ENCODE measurements at places on chromosomes 11 and 22. TPM values are rescaled to one million over a fixed set of nuclear protein-coding genes. Genes with fewer than 3 reads are reported as not detected.

GRCh38 chr22:42294034-42294985 lies 23.9 kb upstream of the TCF20 start:
- H3K36me3 ChIP-seq = no peaks in the 10 kb centered on the region
- no peak for DNase-seq
- H3K4me3 ChIP-seq = no peak overlapping the region
- H3K4me1 ChIP-seq = peaks cover 29% of the 10 kb centered on the region
- H3K27me3 ChIP-seq = peaks cover 12% of the 10 kb centered on the region

GRCh38 chr11:30774496-30775232 lies 188.5 kb upstream of the MPPED2 start:
- H3K4me3 ChIP-seq = no peak overlapping the region
- DNase-seq = peak; percentile 43
- H3K27ac ChIP-seq = no peak overlapping the region
- H3K27me3 ChIP-seq = peaks cover 3% of the 10 kb centered on the region
- H3K36me3 ChIP-seq = no peaks in the 10 kb centered on the region

OSBP2 gene
- total RNA-seq = 18.3 TPM

DNA sequence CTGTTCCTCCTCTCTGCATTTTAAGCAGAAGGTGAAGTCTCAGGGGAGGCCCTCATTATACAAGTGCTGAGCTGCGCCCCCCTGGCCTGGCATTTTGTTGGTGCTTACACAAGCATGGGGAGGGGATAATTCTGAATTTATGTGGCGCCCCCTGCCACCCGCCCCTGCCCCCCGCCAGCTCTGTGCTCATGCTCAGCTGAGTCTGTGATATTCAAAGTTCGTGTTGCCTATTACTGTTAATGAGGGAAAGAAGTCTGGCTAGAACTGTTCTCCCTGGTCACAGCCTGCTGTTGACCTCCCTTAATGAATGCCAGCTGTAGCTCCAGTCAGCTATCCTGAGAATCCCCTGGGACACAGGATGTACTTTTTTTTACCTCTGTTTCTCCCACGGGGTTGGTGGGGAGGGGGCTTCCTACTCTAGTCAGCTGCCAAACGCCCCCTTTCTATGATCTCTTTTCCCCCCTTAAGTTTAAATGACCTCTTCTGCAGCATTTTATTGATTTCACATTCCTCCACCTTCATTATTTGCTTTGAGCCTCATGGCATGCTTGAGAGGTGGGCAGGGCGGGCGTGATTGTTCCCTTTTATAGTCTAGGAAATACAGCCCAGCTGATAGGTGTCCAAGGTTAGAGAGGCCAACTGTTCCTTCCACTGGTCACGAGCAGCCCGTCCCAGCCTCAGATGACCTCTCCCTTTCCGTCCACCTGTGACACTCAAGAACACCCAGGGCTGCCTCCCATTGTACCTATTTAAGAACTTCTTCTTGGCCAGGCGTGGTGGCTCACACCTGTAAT lies 12.2 kb downstream of the USP2 start:
- peak overlapping the region; percentile 61 for H3K4me3 ChIP-seq
- H3K4me1 ChIP-seq = peaks cover 40% of the 10 kb centered on the region
- no peak for DNase-seq
- H3K27me3 ChIP-seq = peaks cover 14% of the 10 kb centered on the region
- no peaks in the 10 kb centered on the region for H3K36me3 ChIP-seq

DNA sequence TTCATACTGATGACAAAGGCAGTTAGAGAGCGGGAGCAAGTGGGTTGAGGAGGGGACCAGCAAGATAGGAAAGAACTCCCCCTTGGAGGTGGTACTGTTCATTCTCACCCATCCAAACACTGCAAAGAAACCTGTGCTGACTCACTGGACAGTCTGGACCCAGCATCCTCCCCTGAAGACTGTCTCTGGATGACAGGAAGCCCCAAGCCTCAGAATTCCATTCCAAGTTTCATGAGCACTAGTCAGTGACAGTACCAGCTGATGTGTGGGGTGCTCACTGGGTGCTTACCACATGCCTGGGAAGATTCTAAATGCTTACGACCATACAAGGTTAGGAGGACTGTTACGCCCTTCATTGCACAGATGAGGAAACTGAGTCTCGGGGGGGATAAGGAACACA lies 160.9 kb downstream of the IGLL1 start:
- no peak for DNase-seq
- no peak overlapping the region for H3K27ac ChIP-seq
- peaks cover 10% of the 10 kb centered on the region for H3K4me1 ChIP-seq
- peaks cover 8% of the 10 kb centered on the region for H3K27me3 ChIP-seq
- no peak overlapping the region for H3K4me3 ChIP-seq
- H3K36me3 ChIP-seq = no peaks in the 10 kb centered on the region

- DNase-seq = no peak
- no peaks in the 10 kb centered on the region for H3K36me3 ChIP-seq
- H3K4me1 ChIP-seq = peaks cover 14% of the 10 kb centered on the region
- H3K27me3 ChIP-seq = peaks cover 14% of the 10 kb centered on the region
- no peak overlapping the region for H3K27ac ChIP-seq
- no peak overlapping the region for H3K4me3 ChIP-seq
Observed at GRCh38 chr11:72706579-72706978, 32.4 kb upstream of the PDE2A start.

OR10AG1 gene
- not detected for total RNA-seq

IGHMBP2 gene
- 30.8 TPM for total RNA-seq

GRCh38 chr22:36608987-36609386 lies 80.0 kb upstream of the EIF3D start:
- peaks cover 31% of the 10 kb centered on the region for H3K4me1 ChIP-seq
- peaks cover 3% of the 10 kb centered on the region for H3K27me3 ChIP-seq
- peaks cover 11% of the 10 kb centered on the region for H3K36me3 ChIP-seq

- peaks cover 9% of the 10 kb centered on the region for H3K27me3 ChIP-seq
- no peak overlapping the region for H3K27ac ChIP-seq
- no peak overlapping the region for H3K4me3 ChIP-seq
Observed at GRCh38 chr11:117535201-117535849, 207.7 kb downstream of the CEP164 start.

GRCh38 chr11:38005597-38005996 lies 1407.6 kb upstream of the RAG2 start:
- H3K27me3 ChIP-seq = no peaks in the 10 kb centered on the region
- no peaks in the 10 kb centered on the region for H3K4me1 ChIP-seq
- no peaks in the 10 kb centered on the region for H3K36me3 ChIP-seq
- H3K27ac ChIP-seq = no peak overlapping the region
- H3K4me3 ChIP-seq = no peak overlapping the region

GRCh38 chr22:21455334-21456089 lies 11.7 kb upstream of the TMEM191C start:
- H3K36me3 ChIP-seq = no peaks in the 10 kb centered on the region
- peaks cover 18% of the 10 kb centered on the region for H3K4me1 ChIP-seq
- H3K4me3 ChIP-seq = no peak overlapping the region
- no peak for DNase-seq

DNA sequence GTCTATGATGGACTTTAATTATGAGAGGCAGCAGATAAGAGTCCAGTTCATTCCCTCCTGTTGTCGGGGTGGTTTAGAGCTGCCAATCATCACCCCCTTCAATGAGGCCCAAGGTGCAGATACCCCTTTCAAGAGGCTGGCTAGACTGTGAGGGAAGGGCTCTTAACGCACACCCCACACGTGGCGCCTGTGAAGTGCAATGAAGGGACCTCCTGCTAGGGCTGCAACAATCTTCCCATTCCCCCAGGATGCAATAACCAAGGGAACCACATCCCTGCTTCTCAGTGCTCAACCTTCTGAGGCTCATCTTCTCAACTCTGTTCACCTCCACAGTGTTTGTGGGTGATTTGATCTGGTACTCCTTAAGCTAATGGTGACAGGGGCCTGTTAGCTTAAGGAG lies 19.0 kb downstream of the TENM4 start:
- DNase-seq = no peak
- H3K36me3 ChIP-seq = peaks cover 1% of the 10 kb centered on the region
- peaks cover 33% of the 10 kb centered on the region for H3K4me1 ChIP-seq
- H3K27me3 ChIP-seq = no peaks in the 10 kb centered on the region

GRCh38 chr11:117481885-117482284 lies 154.2 kb downstream of the CEP164 start:
- H3K4me1 ChIP-seq = peaks cover 9% of the 10 kb centered on the region
- H3K4me3 ChIP-seq = no peak overlapping the region
- DNase-seq = no peak
- no peak overlapping the region for H3K27ac ChIP-seq
- H3K27me3 ChIP-seq = no peaks in the 10 kb centered on the region

- H3K4me3 ChIP-seq = peak overlapping the region; percentile 89
- H3K4me1 ChIP-seq = peaks cover 7% of the 10 kb centered on the region
- peak; percentile 38 for DNase-seq
- H3K36me3 ChIP-seq = no peaks in the 10 kb centered on the region
- H3K27ac ChIP-seq = peak overlapping the region; percentile 100
Observed at GRCh38 chr11:118792570-118793124, 1.7 kb upstream of the DDX6 start.

GRCh38 chr11:106961048-106961447 lies 57.2 kb downstream of the GUCY1A2 start:
- H3K27me3 ChIP-seq = peaks cover 2% of the 10 kb centered on the region
- H3K4me3 ChIP-seq = no peak overlapping the region
- H3K36me3 ChIP-seq = peaks cover 5% of the 10 kb centered on the region
- DNase-seq = no peak
- H3K27ac ChIP-seq = no peak overlapping the region

HPX gene
- 9.6 TPM for total RNA-seq

DNA sequence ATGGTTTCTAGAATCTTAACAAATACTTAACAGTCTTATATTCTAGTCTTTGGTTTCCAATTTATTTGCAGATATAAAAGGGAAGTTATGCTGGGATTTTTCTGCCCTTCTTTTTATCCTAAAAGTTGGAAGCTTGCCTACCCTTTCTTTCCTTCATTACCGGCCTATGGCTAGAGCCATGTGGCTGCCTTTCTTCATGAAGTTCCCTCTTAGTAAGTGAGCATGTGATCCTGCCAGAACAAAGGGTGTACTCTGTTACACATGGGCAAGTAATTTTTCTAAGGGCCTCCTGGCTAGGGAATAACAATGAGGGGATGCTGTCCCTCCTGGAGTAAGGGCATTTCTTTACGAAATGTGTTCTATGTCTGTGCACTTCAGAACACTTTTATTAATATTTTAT lies 252.1 kb upstream of the PITPNB start:
- no peak overlapping the region for H3K27ac ChIP-seq
- peaks cover 7% of the 10 kb centered on the region for H3K36me3 ChIP-seq
- H3K4me3 ChIP-seq = no peak overlapping the region
- peaks cover 6% of the 10 kb centered on the region for H3K27me3 ChIP-seq
- DNase-seq = no peak

MS4A8 gene
- total RNA-seq = not detected

DNA sequence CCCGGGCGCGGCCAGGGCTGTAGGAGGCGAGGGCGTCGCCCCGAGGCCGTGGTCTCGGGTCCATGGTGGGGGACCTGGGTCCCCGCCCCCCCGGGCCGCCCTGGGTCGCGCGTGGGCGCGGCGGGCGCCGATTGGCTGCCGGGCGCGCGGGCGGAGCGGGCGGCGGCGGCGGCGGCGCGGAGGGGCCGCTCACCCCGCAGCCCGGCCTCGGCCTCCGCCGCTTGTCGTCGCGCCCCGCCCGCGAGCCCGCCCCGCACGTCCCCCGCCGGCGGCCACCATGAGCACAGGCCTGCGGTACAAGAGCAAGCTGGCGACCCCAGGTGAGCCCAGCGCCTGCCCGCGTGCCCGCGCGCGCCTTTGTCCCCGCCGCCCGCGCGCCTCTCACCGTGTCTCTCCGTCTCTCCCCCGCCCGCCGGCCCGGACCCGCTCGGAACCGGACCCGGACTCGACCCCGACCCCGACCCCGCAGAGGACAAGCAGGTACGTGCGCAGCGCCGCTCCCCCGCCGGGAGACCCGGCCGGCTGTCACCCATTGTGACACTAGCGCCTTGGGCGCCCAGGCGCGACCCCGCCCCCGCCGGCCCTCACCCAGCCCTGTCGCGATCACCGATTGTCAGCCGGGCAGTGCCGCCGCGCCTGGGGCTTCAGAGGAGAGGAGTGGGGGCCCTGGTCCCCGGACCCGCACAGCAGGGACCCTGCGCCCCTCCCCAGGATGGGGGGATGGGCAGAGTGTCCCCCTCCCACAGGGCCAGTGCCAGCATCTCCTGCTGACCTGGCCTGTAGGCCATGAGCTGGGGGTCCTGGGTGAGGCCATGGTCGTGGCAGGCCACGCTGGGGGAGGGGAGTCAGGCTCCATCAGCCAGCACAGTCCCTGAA lies at the start of gene SEPTIN5:
Gene SEPTIN5 (plus strand): TSS at position 192 of the 876 bp plus-strand sequence. CDS start 86 bp downstream, at position 278.
- H3K36me3 ChIP-seq = no peaks in the 10 kb centered on the region
- peaks cover 20% of the 10 kb centered on the region for H3K27me3 ChIP-seq
- peak; percentile 66 for DNase-seq
- H3K4me1 ChIP-seq = peaks cover 7% of the 10 kb centered on the region

- H3K27ac ChIP-seq = no peak overlapping the region
- DNase-seq = peak; percentile 89
- no peaks in the 10 kb centered on the region for H3K36me3 ChIP-seq
- H3K4me3 ChIP-seq = peak overlapping the region; percentile 76
- peaks cover 5% of the 10 kb centered on the region for H3K4me1 ChIP-seq
Observed at GRCh38 chr11:17389211-17389956, 925 bp upstream of the KCNJ11 start.

DNA sequence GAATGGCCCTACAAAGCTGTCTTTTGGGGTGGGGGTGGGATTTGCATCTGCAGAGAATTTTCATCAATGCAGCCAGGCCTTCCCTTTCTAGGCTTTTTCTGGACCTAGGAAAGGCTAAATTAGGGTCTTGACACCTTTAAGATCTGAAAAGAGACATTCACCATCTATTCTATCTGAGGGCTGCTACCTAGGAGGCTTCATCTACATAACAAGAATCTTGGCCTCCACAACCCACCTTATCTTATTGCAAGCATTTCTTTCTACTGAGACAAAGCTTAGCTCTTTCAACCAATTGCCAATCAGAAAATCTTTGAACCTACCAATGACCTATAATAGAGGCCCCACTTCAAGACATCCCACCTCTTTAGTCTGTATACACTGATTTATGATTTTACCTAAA lies 20.7 kb upstream of the INCENP start:
- no peaks in the 10 kb centered on the region for H3K36me3 ChIP-seq
- no peak for DNase-seq
- H3K4me3 ChIP-seq = no peak overlapping the region
- H3K27me3 ChIP-seq = no peaks in the 10 kb centered on the region
- H3K27ac ChIP-seq = no peak overlapping the region
- H3K4me1 ChIP-seq = no peaks in the 10 kb centered on the region

- no peak for DNase-seq
- no peaks in the 10 kb centered on the region for H3K27me3 ChIP-seq
- H3K4me1 ChIP-seq = no peaks in the 10 kb centered on the region
Observed at GRCh38 chr11:58628446-58628845, 6.0 kb downstream of the CNTF start.

- peaks cover 9% of the 10 kb centered on the region for H3K27me3 ChIP-seq
- peaks cover 3% of the 10 kb centered on the region for H3K4me1 ChIP-seq
- peaks cover 5% of the 10 kb centered on the region for H3K36me3 ChIP-seq
- no peak overlapping the region for H3K27ac ChIP-seq
- H3K4me3 ChIP-seq = no peak overlapping the region
- no peak for DNase-seq
Observed at GRCh38 chr11:69377029-69377952, 83.3 kb downstream of the MYEOV start.

MMP1 gene
- not detected for total RNA-seq

- no peak overlapping the region for H3K4me3 ChIP-seq
- H3K4me1 ChIP-seq = no peaks in the 10 kb centered on the region
- no peak for DNase-seq
- no peaks in the 10 kb centered on the region for H3K36me3 ChIP-seq
Observed at GRCh38 chr11:34859496-34859895, 56.7 kb downstream of the APIP start.

Measured in glutamatergic neuron (in vitro differentiated cells).